Breast epithelium (tissue), 4 donors: ENCODE measurements at places on chromosomes 6 and 20. TPM values are rescaled to one million over a fixed set of nuclear protein-coding genes. Genes with fewer than 3 reads are reported as not detected.
A peak's percentile ranks its signal among the peaks of the same experiment; 100 is the strongest.

GRCh38 chr6:5898102-5898501 lies 108.6 kb downstream of the NRN1 start:
- no peak overlapping the region for H3K27ac ChIP-seq
- H3K4me3 ChIP-seq, result no peak overlapping the region
- no peaks in the 10 kb centered on the region for H3K4me1 ChIP-seq
- no peaks in the 10 kb centered on the region for H3K36me3 ChIP-seq
- H3K27me3 ChIP-seq, result no peaks in the 10 kb centered on the region

DNA sequence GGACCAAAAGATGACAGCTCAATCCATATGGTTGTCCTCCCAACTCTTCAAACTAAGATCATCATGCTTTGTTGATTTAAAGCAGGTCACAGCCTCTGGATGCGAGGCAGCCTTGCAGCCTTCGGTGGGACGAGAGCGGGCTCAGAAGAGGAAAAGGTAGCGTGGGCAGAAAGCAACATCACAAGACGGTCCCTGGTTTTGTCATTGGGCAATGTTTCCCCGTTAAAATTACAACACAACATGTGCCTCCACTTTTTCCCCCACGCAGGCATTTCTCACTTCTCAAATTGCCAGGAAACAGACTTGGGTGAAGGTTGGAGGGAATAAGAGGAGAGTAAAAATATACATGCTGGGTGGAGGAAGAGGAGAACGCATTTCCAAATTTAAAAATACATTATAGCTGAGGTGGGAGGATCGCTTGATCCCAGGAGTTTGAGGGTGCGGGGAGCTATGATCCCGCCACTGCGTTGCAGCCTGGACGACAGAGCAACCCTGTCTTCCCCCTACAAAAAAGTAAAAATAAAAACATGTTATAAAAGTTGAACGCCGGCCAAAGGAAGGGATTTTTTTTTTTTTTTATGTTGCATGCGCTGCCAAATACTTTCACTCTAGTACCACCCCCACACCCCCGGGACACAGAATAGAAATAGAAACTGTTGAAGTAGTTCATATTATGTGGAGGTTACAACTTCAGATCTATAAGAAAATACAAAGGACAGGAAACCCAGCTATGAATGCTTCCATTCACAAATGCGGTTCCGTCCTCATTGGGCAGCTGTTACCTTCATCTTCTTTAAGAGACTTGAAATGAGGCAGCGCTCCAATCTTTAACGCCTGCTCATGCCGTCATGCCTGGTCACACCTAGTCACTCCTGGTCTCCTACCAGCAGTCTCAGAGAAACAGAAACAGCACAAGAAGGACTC lies 13.9 kb upstream of the NAA20 start:
- DNase-seq, result peak; percentile 83
- H3K4me1 ChIP-seq, result no peaks in the 10 kb centered on the region
- H3K27me3 ChIP-seq, result no peaks in the 10 kb centered on the region
- peaks cover 5% of the 10 kb centered on the region for H3K36me3 ChIP-seq

Gene SLC17A9
- 2.7 TPM for total RNA-seq

- H3K27ac ChIP-seq, result peak overlapping the region; percentile 52
- no peak for DNase-seq
Observed at GRCh38 chr6:41938590-41939175, 2.9 kb downstream of the CCND3 start.

Gene F13A1
- 53.3 TPM for total RNA-seq

Gene SMLR1
- not detected for total RNA-seq

- no peaks in the 10 kb centered on the region for H3K36me3 ChIP-seq
- H3K4me3 ChIP-seq, result no peak overlapping the region
Observed at GRCh38 chr6:29477923-29478450, 9.8 kb downstream of the MAS1L start.

GRCh38 chr6:90369024-90369519 lies 72.4 kb upstream of the BACH2 start:
- no peaks in the 10 kb centered on the region for H3K36me3 ChIP-seq
- H3K27ac ChIP-seq, result peak overlapping the region; percentile 90
- H3K27me3 ChIP-seq, result no peaks in the 10 kb centered on the region
- H3K4me1 ChIP-seq, result peaks cover 3% of the 10 kb centered on the region

DNA sequence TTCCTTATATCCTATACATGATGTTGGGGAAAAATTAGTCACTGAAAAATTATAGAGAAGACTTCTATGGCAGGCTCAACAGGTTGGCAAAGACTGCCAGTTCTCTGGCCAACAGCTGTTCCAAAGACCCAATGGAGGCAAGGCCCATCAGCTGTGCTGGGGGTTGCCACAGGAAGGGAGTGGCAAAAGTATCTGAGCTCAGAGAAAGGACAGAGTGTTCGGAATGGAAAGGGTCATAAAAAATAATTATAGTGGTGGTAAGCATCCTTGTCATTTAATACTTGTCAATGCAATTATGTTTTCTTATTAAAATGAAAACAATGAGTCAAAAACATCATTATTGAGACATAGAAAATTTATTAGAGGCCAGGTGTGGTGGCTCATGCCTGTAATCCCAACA lies 36.1 kb downstream of the FASTKD5 start:
- H3K27me3 ChIP-seq, result no peaks in the 10 kb centered on the region
- no peaks in the 10 kb centered on the region for H3K4me1 ChIP-seq
- no peak overlapping the region for H3K4me3 ChIP-seq

DNA sequence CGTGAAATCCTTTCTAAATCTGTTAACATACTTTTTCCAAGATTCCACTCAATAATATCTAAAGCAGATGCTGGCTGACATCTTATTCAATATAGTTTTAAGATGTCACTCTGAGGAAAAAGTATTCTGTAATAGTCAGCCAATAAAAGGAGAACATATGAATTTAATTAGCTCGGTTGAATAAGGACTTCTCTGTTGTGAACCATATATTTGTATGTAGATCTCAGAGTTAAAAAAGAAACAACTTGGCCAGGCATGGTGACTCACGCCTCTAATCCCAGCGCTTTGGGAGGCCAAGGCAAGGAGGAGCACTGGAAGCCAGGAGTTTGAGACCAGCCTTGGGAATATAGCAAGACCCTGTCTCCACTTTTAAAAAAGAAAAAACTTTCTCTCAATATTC lies 7.4 kb upstream of the CD24 start:
- no peak overlapping the region for H3K27ac ChIP-seq
- no peaks in the 10 kb centered on the region for H3K36me3 ChIP-seq
- DNase-seq, result no peak

Gene HTR1E
- not detected for total RNA-seq

- no peaks in the 10 kb centered on the region for H3K4me1 ChIP-seq
- H3K4me3 ChIP-seq, result no peak overlapping the region
Observed at GRCh38 chr6:145829102-145829501, 14.5 kb upstream of the FBXO30 start.

DNA sequence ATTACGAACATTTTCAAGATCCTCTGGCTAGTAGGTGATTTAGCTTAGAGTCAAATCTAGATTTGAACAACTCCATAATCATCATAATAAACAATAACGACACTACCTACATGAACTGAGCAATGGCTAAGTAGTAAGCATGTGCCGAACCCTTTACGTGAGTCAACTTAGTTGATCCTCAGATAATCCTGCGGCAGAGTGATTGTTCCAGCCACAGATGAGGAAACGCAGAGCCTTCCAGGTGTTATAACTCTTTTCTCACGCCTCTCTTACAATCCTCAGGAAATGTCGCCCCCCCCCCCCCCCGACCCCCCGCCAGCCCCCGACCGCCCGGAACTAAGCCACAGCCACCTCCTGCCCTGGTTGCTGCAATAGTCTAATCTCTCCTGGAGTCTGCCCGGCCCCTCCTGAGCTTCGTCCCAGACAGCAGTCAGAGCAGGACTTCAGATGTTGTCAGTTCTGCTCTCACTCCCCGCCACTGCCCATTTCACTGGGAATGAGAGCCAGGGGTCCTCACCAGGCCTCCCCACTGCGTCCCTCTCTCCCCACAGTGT lies 141.5 kb upstream of the AGPAT4 start:
- no peak overlapping the region for H3K4me3 ChIP-seq
- H3K36me3 ChIP-seq, result no peaks in the 10 kb centered on the region

DNA sequence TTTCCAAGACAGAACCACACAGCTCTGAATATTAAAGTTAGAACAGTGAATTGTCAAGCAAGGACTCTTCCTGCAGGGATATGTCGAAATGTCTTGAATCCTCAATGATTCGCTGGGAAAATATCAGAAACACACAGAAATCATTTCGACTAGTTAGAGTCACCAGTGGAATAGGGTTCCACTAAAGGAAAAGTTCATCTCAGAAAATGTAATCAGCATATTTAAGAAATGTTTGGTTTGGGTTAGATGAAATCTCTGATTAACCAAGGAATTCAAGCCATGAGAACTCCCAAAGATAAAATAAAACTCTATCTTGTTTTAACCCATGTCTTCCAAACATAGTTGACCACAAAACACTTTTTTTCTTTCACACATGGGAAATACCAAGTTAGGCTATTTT lies 621.0 kb upstream of the NRSN1 start:
- no peak overlapping the region for H3K4me3 ChIP-seq
- no peak for DNase-seq
- no peaks in the 10 kb centered on the region for H3K36me3 ChIP-seq
- H3K4me1 ChIP-seq, result no peaks in the 10 kb centered on the region
- H3K27ac ChIP-seq, result no peak overlapping the region
- no peaks in the 10 kb centered on the region for H3K27me3 ChIP-seq

GRCh38 chr6:28816909-28817807 lies 106.6 kb downstream of the TRIM27 start:
- H3K4me1 ChIP-seq, result no peaks in the 10 kb centered on the region
- H3K36me3 ChIP-seq, result no peaks in the 10 kb centered on the region
- no peak overlapping the region for H3K4me3 ChIP-seq
- peaks cover 5% of the 10 kb centered on the region for H3K27me3 ChIP-seq
- H3K27ac ChIP-seq, result no peak overlapping the region

DNA sequence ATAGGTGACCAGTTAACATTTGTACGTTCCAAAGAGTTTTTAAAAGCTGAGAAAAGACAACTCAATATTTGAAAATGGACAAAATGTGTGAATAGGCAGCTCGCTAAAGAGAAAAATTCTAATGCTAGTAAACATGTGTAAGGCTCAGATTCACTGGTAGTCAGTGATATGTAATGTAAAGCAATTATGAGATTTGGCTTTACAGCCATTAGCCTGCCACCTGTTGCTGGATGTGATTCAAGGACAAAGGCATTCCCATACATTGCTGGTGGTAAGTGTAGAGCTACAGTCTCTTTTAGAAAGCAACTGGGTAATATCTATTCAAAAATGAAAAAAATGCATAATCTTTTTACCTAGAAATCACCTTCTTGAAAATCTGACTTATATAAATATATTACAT lies 114.3 kb downstream of the COL19A1 start:
- no peak for DNase-seq
- no peaks in the 10 kb centered on the region for H3K4me1 ChIP-seq
- no peaks in the 10 kb centered on the region for H3K36me3 ChIP-seq
- H3K27ac ChIP-seq, result no peak overlapping the region
- no peaks in the 10 kb centered on the region for H3K27me3 ChIP-seq

DNA sequence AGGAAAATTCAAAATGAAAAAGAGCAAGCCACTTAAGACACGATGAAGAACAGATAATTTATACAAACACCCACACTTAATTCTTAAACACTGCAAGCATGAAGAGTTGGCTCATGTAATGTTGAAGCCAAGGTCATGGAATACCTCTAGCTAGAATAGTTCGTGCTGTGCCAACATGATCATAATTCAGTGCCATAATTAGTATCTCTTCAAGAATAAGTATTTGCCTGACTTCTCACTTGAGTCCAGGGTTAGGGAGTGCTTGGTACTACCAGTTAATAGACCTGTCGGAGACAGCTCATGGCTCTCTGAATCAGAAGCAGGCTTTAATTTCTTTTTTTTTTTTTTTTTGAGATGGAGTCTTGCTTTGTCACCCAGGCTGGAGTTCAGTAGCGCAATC lies 206.3 kb downstream of the UNC5CL start:
- no peak overlapping the region for H3K4me3 ChIP-seq
- H3K27me3 ChIP-seq, result peaks cover 3% of the 10 kb centered on the region
- no peaks in the 10 kb centered on the region for H3K36me3 ChIP-seq
- H3K4me1 ChIP-seq, result no peaks in the 10 kb centered on the region

Gene CST4
- total RNA-seq, result not detected

Gene CTCFL
- total RNA-seq, result not detected

DNA sequence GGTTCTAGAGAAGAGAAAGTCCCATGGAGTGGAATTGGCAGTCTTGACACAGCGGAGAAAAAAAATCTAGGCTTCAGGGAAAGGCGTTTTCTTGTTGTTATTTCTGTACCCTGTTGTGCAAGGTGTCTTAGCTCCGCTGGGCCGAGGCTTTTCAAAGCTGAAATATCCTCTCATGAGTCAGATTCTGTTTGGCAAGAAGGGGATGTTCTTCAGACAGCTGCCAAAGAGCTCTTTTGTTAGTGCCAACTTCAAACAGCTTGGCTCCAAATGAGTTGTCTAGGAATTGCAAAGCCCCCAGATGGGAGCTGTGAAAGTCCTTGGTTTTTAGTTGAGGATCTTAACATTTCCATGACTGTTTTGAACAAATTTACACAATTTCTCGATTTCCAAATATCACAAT lies 45.6 kb downstream of the LRRN4 start:
- DNase-seq, result peak; percentile 45
- H3K4me3 ChIP-seq, result peak overlapping the region; percentile 7
- H3K27me3 ChIP-seq, result no peaks in the 10 kb centered on the region
- peaks cover 14% of the 10 kb centered on the region for H3K4me1 ChIP-seq
- no peaks in the 10 kb centered on the region for H3K36me3 ChIP-seq

- H3K36me3 ChIP-seq, result peaks cover 5% of the 10 kb centered on the region
- no peaks in the 10 kb centered on the region for H3K4me1 ChIP-seq
- no peaks in the 10 kb centered on the region for H3K27me3 ChIP-seq
- H3K27ac ChIP-seq, result no peak overlapping the region
Observed at GRCh38 chr20:37803438-37804307, 99.3 kb upstream of the VSTM2L start.

Gene ENPP5
- 28.1 TPM for total RNA-seq

GRCh38 chr20:63790572-63791168 lies 40.4 kb downstream of the ZBTB46 start:
- H3K27me3 ChIP-seq, result no peaks in the 10 kb centered on the region
- no peak for DNase-seq
- H3K27ac ChIP-seq, result no peak overlapping the region
- H3K36me3 ChIP-seq, result no peaks in the 10 kb centered on the region

- no peaks in the 10 kb centered on the region for H3K27me3 ChIP-seq
- H3K4me3 ChIP-seq, result no peak overlapping the region
- no peak overlapping the region for H3K27ac ChIP-seq
- no peaks in the 10 kb centered on the region for H3K4me1 ChIP-seq
- no peak for DNase-seq
Observed at GRCh38 chr20:12914804-12915203, 94.0 kb upstream of the SPTLC3 start.

DNA sequence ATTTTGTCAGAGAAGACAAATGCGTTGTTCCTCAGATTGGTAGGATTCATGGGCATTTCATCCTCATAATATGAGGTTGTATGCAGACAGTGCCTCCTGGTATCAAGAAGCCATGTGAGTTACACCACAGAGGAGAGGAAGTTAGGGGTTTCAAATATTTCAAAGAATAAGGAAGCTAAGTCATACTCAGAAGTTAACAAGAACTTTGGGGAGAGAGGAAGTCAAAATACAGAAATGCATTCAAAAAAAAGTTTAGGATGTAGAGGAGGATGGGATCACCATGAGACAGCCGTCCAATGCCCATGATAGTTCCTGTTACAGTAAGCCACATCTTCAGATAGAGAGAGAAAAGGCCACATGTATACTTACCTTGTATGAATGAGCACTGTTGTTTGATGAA lies 22.3 kb downstream of the HLA-DOB start:
- H3K27ac ChIP-seq, result no peak overlapping the region
- no peaks in the 10 kb centered on the region for H3K4me1 ChIP-seq
- H3K4me3 ChIP-seq, result no peak overlapping the region

Gene BMP5
- 5.1 TPM for total RNA-seq

Gene ARMH2
- total RNA-seq, result not detected

GRCh38 chr20:42150230-42150629 lies 532.1 kb upstream of the CHD6 start:
- H3K36me3 ChIP-seq, result no peaks in the 10 kb centered on the region
- H3K27me3 ChIP-seq, result no peaks in the 10 kb centered on the region
- no peaks in the 10 kb centered on the region for H3K4me1 ChIP-seq
